ENCODE measurements at places on chromosomes 4 and X.

- no peak for DNase-seq
These were observed 245.5 kb downstream of the GPAT3 start for GRCh38 chr4:83781434-83781833.

DNA sequence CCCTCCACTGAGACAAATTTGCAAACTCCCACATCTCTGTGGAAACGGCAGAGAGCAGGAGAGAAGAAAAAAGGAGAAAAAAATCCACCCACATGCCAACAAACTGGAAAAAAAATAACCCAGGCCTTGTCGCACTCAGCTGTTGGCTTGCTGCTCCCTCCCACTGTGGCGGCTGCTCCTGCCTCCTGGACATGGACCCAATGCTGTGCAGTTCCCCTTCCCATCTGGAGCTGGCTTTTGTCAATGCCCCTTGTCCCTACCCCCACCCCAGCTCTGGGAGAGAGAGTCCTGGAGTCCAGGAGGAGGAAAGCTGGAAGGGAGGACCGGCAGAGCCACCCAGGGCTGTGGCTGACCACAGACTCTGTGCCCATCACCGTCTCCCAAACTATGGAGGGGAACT is 50.8 kb upstream of the IQSEC2 start:
- DNase-seq: no peak

GRCh38 chr4:10619855-10620254 is 64.7 kb downstream of the CLNK start:
- DNase-seq: no peak

DNA sequence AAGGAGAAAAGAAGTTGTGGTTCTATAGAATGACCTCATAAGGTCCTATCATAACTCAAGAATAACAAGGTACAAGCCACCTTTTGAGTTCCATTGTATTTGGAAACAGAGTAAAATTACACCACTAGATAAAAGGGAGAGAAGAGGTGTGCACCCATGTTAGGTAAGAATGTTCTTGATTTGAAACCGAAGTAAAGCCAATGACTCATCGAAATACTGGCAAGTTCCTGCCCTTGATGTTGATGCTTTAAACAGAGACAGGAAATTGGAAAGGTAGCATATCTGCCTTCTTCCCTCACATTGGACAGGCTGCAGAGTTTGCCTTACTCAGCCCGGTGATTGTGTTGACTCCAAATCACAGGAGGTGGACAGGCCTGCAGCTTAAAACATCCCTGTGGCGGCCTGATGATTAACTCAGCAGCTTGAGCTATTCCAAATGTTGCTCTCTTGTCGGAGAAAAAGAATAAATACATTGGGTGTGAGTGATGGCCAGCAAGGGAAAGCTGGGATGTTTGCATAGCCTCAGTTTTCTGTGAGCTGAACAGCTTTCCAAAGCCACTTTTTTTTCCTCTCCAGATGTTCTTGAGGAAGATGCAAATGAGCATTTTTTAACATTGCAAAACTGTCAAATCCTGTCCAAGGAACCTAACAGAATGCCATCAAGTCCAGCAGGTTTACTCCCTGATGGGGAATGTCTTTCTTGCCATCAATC is 321.1 kb downstream of the NKX6-1 start:
- no peak for DNase-seq

DNA sequence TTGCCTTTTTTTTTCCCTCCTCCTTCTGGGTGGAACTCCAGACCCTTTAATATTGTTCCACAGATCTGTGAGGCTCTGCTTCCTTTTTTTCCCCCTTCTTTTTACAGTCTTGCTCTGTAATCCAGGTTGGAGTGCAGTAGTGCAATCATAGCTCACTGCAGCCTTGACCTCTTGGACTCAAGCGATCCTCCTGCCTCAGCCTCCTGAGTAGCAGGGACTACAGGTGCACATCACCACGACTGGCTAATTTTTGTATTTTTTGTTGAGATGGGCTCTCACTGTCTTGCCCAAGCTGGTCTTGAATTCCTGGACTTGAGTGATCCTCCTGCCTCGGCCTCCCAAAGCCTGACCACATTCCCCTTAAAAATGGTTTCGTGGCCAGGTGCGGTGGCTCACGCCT is 26.8 kb downstream of the NSD2 start:
- no peak for DNase-seq

DNA sequence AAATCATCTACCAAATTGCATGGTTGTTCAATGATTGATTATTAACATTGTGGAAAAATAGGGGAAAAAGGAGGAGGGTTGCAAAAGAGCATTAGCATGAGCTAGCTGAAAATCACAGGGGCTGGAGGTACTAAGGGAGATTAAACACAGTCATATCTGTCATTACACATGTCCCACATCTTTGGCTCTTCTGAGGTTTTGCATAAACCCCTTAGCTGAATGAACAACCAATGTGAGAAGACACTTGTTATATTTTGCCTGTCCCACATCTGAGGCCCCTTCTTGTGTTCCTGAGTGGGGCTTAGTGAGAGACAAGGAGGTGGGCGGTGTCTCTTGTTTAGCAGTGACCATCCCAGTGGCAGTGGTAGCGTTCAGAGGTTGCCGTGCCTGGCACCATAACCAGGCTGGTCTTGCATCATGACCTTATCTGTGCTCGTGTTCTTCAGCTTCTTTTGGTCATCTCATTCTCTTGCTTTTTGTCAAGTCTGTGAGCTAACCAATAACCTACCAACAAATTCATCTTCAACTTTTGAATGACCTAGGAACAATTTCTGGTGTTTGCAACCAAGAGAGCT is 95.6 kb downstream of the MID1IP1 start:
- DNase-seq: no peak

DNA sequence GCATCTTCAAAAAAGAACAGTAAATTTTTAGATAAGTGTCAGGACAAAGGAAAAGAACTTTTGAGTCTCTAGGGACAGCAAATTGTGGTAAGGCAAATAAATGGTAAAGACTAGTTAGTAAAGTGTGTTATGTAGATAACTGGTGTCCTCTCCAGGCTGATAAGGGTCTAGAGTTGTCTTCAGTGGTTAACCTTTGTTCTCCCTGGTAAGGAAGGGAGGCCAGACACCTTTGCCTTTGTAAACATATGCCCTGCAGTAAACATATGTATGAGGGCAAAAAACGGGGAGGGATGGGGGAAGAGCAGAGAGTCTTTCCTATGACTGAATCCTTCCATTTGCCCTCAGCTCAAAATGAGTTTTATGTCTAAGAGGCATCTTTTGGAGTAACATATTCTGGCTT is 384.6 kb downstream of the HNRNPD start:
- no peak for DNase-seq

DNA sequence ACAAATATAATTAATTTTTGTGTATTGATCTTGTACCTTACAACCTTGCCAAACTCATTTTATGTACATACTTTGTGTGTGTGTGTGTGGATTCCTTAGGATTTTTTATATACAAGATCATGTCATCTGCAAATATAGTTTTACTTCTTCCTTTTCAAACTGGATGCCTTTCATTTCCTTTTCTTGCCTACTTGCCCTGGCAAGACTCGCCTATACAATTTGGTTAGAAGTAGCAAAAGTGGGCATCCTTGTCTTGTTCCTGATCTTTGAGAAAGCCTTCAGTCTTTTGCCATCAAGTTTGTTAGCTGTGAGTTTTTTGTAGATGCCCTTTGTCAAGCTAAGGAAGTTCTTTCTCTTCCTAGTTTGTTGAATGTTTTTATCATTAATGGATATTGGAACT is 30.5 kb downstream of the RUFY3 start:
- no peak for DNase-seq

DNA sequence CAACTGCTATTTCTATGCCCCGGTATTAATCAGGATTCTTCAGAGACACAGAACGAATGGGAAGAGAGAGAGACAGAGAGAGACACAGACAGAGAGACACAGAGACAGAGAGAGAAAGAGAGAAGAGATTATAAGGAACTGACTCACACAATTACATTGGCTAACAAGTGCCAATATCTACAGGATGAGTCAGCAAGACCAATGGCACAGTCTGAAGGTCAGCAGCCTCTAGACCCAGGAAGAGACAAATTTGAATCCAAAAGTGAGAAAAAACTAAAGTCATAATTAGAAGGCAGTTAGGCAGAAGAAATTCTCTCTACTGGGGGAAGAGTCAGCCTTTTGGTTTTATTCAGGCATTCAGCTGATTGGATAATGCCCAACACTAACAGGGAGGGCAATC is 187.3 kb downstream of the MAB21L2 start:
- DNase-seq: no peak

GRCh38 chr4:18020671-18021469 is 685 bp downstream of the LCORL start:
- peak; percentile 36 for DNase-seq

- no peak for DNase-seq
These were observed 15.3 kb downstream of the SEPSECS start for GRCh38 chr4:25144870-25145481.

DNA sequence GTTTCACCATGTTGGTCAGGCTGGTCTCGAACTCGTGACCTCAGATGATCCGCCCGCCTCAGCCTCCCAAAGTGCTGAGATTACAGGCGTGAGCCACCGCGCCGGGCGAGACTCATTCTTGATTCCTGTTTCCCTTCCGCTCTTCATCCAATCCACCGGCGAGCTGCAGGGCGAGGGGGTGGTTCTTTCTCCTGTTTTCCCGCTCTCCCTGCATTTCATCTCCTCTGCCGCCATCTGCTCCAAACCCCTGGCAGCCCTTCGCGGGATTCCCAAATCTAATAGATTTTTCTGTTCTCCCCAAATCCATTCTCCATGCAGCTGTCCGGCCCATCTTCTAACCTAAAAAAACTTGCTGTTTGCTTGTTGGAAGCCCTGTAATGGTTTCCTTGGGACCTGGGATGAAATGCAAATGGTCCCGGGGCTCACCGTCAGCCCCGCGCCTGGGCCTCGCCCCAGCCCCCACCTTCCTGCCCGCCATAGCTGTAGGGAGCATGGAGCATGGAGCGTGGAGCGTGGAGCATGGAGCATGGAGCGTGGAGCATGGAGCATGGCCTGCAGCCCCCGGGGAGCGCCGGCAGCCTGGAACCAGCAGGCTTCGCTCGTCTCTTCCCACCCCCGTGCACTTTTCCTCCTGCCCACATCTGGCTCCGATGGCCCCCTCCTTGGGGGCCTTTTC is 1.1 kb downstream of the ZFP42 start:
- no peak for DNase-seq

GRCh38 chr4:67743194-67743593 is 11.0 kb downstream of the GNRHR start:
- no peak for DNase-seq

DNA sequence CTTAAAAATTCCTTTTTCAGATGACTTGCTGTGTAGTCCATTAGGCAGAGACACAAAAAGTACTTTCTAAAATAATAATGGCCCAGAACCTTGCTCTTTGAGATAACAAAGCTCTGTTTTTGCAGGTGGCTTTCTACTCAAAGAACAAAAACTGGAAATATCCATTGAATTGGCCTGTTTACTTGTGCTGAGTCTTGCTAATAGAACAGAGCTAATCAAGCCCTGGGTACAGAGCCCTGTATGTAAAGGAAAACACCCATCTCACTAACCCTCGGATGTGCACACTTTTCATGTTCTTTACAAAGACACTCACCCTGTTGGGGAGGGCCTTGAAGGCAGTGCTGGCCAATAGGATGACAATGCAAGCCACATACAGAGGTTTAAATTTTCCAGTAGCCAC is 27.0 kb upstream of the LNX1 start:
- no peak for DNase-seq

DNA sequence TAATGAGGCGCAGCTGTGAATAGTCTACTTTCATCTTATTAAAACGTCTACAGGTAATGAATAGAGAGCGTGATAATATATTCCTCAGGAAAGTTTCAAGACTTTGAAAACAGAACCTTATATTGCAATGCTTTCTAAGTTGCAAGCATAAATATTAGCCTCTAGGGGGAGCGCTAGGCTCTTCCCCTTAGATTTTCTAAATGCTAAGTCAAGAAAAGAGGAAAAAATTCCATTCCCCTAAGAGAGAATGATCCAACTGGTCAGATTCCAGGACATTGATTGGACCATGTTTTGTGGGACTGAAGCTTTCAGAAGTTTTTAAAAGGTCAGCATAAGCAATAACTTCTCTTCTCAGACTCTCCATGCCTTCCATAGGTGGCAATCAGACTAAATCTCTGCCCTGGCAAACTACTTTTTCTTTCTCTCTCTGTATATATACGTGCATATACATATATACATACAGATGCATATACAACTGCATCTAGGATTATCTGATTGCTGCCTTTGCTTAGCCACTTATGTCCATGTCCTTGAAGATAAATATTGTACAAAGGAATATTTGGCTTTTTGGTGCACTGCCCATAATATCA is 492.9 kb downstream of the INPP4B start:
- peak; percentile 42 for DNase-seq

- DNase-seq: no peak
These were observed 59.5 kb downstream of the RHOH start for GRCh38 chr4:40256329-40256728.

DNA sequence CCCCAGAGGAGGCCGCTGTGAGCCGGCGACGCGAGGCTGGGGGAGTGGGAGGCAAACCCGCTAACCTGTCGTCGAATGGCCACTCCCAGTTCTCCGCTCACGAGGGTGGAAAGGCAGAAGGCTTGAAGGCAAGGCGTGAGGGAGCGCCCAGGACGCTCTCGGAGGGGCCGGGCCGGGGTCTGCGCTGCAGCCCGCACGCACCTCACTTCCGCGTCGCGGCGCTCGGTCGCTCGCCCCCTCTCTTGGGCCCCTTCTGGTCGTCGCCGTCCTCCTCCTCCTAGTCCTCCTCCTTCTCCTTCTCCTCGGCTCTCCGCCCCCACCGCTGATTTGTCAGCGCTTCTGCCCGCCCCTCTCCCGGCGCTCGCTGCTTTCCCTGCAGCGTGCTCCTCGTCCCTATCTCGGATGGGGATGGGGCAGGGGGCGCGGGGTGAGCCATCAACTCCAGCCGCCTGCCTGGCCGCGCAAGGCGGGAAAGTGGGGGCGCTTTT is at the start of gene SNCA:
TSS of gene SNCA (minus strand) at position 265 of the 488 bp plus-strand sequence. CDS start 1,494 bp downstream, outside the sequence.
- DNase-seq: peak; percentile 17

- peak; percentile 52 for DNase-seq
These were observed at the start of gene ZNF630 for GRCh38 chrX:48071064-48071985. Gene ZNF630, minus strand, starts transcription at chrX:48071640. Its CDS starts 4,754 bp downstream, at chrX:48066886.

DNA sequence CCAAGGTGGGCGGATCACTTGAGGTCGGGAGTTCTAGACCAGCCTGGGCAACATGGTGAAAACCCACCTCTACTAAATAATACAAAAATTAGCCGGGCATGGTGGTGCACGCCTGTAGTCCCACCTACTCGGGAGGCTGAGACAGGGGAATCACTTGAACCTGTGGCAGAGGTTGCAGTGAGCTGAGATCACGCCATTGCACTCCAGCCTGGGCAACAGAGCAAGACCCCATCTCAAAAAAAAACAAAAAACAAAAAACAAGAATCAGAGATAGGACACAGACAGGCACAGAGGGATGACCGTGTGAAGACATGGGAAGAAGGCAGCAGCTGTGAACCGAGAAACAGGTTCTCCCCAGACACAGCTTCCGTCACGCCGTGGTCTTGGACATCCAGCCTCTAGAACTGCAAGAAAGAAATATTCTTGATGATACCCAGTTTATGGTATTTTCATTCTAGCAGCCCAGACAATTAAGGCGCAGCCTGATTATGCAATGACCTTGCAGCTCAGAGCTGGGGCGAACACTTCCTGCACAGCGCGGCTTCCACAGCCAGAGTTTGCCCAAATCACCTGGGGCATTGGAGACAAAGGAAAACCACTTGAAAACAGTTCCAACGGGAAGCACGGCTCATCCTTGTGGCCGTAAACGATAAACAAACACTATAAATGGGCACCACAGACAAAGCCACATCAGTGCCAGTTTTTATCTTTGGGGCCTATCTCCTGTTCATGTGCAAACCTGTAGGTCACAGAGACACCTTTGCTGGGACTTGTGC is 4.2 kb upstream of the ARSD start:
- DNase-seq: no peak

GRCh38 chr4:27148211-27148895 is 287.7 kb downstream of the STIM2 start:
- DNase-seq: no peak

All from naive thymus-derived CD8-positive, alpha-beta T cell (primary cell).